ENCODE measurements at places on chromosomes 1 and 21. TPM values are rescaled to one million over a fixed set of nuclear protein-coding genes. Genes with fewer than 3 reads are reported as not detected.

Gene B3GALT5
- not detected for total RNA-seq

Gene CDC7
- 25.6 TPM for total RNA-seq

Gene GPR37L1
- not detected for total RNA-seq

Gene CYP4A11
- not detected for total RNA-seq

Gene F3
- not detected for total RNA-seq

Gene COL6A2
- 13.9 TPM for total RNA-seq

Gene WASF2
- total RNA-seq: 106 TPM

All from activated CD8-positive, alpha-beta memory T cell treated with anti-CD3 and anti-CD28 coated beads for 36 hours (primary cell).